ENCODE measurements at places on chromosomes 3 and 15.

GRCh38 chr3:12926660-12927059 is 85.3 kb upstream of the RPL32 start:
- no peak for DNase-seq

DNA sequence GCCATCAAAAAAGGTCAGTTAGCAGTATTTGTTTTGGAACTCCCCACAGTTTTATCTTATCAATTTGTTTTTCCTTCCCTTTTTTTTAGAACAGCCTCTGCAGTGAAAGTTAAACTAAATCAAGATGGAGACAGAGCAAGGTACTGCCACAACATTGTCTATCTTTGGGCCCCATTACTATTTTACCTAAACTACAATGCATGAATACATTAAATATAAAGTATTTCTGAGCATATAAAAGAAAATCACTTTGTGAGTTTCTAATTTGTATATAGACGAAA is 139.5 kb downstream of the MEIS2 start:
- DNase-seq, result peak; percentile 2

DNA sequence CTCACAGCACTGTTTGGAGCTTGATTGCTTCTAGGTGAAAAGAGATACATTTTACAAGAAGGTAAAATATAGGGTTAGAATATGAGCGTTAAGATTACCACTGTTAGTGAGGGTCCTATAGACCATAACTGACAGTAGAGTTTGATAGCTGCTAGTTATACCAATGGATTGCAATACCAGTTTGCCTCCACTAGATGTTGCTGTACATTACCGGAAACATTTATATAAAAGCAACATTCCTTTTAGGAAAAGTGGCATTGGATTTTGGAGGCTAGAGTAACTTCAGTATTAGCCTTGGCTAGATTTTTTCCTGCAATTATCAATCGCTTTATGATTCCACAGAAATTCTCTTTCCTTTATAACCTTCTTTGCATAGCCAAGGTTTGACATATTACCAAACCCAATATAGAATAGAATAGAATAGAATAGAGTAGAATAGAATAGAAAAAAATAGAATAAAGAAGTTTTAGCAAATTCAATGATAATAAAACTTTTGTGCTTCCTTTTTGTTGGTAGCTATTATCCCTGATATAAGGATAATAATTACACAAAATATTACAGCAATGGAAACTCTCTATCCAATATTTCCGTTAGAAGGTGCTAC is 1093.6 kb upstream of the ALCAM start:
- DNase-seq, result no peak

DNA sequence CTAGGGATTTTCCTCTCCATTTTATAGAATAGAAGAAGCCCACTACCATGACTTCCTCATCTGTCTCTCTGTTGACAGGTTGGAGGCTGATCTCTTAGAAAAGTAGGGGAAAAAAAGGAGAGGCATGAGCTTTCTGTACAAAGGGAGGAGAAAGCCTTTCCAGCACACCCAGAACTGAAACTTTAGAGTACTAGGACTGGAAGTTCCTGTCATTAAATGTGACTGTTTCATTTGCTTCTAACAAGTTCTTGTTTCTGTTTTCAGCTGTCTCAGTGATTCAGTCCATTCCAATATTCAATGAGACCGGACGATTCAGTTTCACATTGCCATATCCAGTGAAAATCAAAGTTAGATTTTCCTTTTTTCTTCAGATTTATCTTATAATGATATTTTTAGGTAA is 39.0 kb downstream of the INTS14 start:
- no peak for DNase-seq

- DNase-seq, result no peak
These were observed at the start of gene GRAMD2A for GRCh38 chr15:72197460-72198355. GRAMD2A (minus strand) TSS chr15:72197787.

GRCh38 chr3:69462022-69462825 is 76.3 kb upstream of the FRMD4B start:
- no peak for DNase-seq

GRCh38 chr3:172542999-172543398 is 19.8 kb upstream of the TNFSF10 start:
- no peak for DNase-seq

DNA sequence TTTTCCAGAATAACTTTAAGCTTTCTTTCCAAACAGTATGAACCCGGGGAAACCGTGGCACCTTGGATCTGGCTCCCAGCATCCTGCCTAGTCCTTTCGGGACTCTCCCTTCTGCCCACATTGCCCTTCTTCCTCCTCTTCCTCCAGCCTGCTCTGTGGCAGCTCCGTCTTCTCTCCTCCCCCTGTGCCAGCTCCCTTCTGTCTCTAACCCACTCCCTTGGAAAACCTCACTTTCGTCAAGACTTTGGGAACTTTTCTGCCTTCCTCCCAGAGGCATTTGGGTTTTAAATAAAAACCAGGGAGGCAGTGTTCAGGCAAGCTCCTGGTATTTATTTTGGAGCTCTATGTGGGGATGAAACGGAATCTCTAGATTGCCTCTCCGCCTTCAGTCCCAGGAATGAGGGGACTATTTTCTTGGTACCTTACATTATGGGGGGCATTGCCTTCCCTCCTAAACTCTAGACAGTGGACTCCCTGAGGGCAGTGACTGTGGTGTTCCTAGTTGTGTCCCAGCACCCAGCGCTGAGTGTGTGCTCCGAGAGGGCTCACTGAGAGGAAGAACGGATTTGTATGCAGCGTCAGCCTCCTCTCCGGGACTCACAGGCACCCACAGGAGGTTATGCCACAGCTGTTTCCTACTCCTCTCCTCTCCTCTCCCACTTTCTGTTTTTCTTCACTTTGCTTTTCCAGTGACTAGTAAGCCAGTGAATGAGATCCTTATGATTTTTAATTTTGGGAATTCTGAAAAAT is 105.4 kb upstream of the MRPS22 start:
- no peak for DNase-seq

- DNase-seq, result no peak
These were observed 20.5 kb upstream of the STAG1 start for GRCh38 chr3:136772709-136773108.

- DNase-seq, result no peak
These were observed 2.2 kb downstream of the USP8 start for GRCh38 chr15:50426428-50426827.

DNA sequence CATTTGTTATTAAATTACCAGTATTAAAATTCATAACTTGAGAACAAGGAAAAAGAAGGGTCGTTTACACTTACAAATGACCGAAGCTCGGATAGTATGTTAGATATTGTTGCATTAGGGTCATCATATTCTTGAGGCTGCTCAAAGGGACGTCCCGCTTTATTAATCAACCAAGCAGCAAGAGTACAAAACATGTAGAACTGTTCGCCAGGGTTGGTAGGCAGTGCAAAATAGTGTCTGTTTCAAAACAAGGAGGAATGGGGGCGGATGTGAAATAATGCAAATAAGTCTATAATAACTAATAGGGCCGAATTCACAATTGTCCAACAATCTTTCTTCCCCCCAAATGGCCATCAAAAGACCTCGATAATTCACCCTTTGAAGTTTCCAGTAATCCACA is 2.9 kb downstream of the IFT57 start:
- no peak for DNase-seq

DNA sequence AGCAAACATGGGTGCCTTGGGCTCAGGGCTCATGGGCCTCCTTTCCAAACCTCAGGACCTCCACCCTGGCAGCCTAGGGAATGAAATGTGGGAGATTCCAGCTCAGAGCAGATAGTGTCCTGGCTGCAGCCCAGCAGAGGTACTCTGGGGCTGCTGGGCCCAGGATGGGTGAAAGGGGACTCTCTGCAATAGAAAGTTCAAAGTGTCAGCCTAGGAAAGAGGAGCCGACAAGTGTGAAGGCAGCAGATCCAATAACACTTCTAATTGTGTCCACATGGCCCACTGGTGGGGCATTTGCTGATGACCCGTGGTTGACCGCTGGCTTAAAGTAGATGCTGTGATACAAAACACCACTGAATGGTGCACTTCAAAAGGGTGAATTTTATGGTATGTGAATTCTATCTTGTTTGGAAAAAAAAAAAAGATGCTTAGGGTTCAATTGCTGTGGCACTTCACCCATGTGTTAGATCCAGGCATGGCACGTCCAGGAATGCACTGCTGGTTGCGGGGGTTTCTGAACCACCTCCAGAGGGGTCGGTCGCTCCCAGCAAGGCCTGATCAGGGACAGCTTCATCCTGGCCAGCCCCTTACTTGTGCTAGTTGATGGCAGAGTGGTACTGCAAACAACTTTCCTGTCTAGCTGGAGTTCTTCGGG is 20.9 kb downstream of the AMOTL2 start:
- no peak for DNase-seq

GRCh38 chr15:37135225-37135624 is 34.9 kb upstream of the MEIS2 start:
- DNase-seq, result peak; percentile 9

DNA sequence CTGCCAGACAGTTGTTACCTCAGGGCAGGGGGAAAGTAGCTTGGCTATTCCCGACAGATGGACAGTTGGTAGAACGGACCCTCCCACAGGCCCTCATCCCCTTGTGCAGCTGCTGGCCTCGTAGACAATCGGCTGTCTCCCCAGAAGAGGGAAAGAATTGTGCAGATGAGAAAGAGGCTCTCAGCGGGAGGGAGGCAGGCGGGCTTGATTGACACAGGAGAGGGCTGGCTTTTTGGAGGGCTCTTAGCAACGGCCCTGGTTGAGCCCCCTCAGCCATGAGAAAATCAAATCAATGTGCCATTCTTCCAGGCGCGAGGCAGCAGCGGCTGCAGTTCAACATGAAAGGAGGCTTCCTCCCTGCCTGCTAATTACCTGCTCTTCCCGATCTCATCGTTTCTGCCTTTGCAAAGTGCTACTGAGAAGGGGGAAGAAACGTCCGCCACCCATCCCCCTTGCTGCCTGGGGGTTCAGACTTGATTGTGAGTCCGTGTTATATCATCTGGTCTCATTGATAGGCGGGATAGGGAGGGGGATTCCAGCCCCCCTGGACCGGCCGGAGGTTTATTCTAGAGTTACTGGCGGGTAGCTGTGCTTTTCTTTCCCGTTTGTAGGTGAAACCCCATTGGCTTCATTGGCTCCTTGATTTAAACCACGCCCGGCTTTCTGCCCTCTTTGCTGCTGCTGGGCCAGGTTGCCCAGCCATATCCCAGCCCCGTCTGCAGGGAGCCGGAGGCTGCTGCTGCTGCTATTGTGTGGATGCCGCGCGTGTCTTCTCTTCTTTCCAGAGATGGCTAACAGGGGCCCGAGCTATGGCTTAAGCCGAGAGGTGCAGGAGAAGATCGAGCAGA is at the start of gene TAGLN3:
Gene TAGLN3 (plus strand): TSS at position 287 of the 848 bp plus-strand sequence. CDS start 501 bp downstream, at position 788.
- no peak for DNase-seq

DNA sequence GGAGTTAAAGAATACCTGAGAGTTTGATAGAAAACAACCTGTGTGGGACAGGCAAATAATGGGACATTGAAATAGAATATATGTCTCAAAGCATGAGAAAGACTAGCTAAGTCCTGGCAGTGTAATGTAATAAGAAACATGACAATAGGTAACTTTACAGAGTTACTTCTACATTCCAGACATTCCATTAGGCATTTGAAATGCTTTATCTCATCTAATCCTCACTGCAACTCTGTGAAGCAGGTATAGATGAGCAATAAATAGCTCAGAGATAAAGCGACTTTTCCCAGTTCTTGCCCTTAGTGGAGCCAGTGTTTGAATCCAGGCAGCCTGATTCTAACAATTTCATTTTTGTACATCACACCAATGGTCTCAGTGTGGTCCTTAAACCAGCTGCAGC is 76.8 kb downstream of the CPNE4 start:
- DNase-seq, result no peak

DNA sequence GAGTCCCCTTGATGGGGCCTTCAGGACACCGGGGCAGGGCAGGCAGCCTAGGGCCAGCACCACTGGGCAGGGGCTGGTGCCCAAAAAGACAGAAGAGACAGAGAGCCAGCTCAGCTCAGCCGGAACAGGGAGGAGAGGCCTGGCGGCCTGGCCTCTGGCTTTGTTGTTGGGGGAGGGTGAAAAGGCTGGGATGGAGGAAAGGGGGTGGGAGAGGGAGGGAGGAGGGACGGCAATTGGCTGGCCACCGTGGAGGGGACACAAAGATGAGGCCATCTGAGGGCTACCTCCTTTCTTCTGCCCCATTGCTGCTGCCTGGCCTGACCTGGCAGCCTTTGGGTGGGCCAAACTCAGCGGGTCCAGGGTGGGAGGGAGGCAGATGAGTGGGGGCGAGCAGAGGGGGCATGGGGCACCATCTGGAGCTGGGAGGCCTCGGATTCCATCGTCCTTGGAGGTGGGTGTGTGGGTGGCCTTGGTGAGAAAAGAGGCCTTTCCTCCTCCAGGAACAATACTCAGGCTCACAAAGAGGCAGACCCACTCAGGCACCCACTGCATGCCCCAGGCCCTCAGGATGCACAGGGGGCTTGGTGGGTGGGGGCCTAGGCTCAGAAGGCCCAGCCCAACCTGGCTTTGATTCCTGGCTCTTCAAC is 9.3 kb downstream of the EFCC1 start:
- no peak for DNase-seq

GRCh38 chr3:127103080-127103479 is 89.9 kb upstream of the PRR23E start:
- no peak for DNase-seq

- DNase-seq, result no peak
These were observed 123.5 kb upstream of the CRBN start for GRCh38 chr3:3302964-3303363.

DNA sequence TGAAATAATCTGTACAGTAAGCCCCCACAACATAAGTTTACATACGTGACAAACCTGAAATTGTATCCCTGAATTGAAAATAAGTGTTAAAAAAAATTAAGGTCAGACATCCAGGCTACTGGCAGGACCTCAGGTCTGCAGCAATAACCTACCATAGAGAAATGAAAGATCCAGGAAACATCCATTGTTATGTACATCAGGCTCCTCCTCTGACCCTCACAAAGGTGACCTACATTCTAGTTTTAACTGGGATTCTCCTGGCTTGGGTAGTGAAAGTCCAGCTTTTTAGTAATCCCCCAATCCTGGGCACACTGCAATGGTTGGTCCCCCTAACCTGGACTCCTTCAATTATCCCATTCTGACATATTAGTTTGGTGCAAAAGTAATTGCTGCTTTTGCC is 749.6 kb upstream of the LMCD1 start:
- DNase-seq, result no peak

Measured in hematopoietic multipotent progenitor cell treated with erythropoietin and hydrocortisone succinate and interleukin-3 and kit ligand, for 8 days (in vitro differentiated cells).